Astrocyte of the cerebellum (primary cell): ENCODE measurements at places on chromosomes 7 and 10.
A peak's percentile ranks its signal among the peaks of the same experiment; 100 is the strongest.

DNA sequence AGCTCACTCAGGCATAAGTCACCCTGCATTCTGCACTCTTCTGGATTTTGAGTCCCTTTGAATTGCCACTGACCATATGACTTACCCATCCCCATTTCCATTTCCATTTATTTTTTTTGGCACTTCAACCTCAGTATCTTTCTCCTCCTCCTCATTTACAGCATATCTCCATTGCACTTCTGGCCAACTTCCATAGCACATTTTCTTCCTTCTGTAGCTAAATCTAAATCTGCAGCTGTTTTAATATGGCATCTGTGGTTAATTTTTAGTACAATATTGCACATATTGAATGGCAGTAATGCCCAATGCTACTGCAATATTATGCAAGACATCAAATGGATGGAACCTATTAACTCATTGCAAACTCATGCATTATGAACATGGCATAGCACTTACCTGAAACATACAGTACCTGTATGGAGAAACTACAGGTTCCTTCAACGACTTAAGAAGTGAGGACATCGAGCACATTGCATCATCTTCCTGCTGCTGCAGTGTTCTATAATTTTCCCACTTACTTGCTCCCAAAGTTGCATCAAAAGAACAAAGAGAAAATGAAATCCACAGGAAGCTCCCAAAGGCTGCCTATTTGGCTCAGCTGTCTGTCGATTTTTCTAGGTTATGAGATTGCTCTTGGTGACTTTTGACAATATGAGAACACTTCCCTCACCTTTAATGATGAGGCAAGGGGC is 55.7 kb downstream of the LRRTM3 start:
- no peak for DNase-seq

GRCh38 chr10:87945984-87946383 is 82.6 kb downstream of the PTEN start:
- DNase-seq = no peak

DNA sequence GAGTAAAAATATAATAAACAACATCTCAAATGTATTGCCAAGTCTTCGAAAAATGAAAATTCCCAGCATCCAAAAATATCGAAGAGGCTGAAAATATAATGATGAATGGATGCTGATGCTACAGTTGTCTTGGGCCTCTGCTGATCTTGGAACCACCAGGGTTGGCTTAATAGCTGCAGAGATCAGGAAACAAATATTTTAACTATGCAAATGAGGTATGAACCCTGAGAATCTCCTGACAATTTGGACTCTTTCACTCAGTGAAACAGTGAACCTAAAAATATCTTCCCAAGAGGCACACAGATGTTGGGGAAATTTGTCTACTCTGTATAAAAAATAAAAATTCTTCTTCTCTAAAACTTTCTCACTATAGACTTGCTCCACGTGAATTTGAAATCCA is 97.7 kb upstream of the EGFR start:
- DNase-seq = no peak

DNA sequence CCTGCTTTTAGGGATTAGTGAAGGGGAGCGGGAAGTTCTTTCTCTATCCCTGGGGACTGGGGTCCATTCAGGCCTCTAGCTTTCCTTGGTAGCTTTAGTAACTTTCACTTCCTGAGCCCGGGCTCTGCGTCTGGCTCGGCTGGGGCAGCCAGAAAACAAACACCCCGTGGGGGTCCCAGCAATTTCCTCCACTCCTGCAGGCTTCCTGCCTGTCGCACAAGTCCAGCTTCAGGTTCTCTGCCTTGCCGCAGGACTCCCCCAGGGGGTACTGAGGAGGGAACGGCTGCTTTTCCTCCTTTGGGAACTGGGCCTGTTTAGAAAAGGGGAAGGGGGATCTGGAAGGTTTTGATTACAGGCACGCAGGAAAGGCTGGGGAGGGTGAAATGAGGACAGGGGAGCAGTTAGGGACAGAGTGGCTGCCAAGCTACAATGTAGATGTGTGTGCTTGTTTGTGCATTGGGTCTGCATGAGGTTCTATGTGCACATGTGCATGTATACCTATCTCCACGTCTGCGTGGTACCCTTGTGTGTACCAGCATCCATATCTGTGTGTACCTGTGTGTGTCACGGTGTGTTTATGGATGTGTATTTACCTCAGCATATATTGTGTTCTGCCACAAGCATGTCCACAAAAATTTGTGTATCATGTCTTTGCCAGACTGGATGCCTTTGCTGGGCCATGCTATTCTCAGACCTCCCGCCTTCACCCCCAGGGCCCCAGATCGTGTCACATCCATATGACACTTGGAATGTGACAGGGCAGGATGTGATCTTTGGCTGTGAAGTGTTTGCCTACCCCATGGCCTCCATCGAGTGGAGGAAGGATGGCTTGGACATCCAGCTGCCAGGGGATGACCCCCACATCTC is 2.0 kb downstream of the KAZALD1 start:
- no peak for DNase-seq

- peak; percentile 53 for DNase-seq
Measured at GRCh38 chr7:133481676-133482075, 228.8 kb downstream of the EXOC4 start.

DNA sequence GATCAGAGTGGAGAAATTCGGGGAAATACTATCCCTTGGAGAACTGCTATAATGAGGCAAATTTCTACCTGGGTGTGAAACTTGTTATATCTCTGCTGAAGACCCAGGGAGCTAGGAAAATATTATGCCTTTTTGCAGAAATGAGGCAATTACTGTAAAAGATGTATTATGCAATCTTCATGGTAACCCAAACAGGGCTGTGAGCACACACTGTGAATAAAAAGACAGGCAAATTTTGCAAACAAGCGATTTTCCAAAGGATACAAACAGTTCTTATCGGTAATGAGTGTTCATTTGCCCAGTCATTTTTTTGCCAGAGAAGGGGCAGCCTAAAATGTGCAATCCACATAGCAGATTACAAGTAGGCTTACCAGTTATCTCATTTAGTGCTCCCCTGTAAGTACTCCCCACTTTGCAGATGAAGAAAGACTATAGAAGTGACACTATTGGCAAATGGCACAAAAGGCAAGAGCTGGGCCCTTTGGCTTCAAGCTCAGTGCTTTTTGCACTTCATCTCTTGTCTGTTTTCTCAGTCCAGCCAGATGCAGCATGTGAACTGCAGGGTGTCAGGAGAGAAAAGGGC is 205.8 kb downstream of the HECW1 start:
- no peak for DNase-seq

- no peak for DNase-seq
Measured at GRCh38 chr10:96904648-96905047, 72.5 kb downstream of the LCOR start.

DNA sequence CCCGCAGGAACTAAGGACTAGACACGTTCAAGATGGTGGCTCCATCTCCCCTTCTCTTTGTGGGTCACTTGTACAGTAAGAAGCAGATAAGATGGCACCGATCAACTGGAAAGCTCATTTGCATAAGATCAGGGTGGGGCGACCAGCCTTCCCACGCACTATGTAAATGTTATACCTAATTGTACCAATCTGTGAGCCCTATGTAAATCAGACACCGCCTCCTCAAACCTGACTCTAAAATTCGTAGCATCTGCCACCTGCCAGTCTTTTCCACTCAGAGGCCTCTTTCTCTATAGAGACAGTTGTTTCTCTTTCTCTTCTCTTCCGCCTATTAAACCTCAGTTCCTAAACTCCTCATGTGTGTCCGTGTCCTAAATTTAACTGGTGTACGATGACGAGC is 324.5 kb downstream of the PHF14 start:
- DNase-seq = no peak

DNA sequence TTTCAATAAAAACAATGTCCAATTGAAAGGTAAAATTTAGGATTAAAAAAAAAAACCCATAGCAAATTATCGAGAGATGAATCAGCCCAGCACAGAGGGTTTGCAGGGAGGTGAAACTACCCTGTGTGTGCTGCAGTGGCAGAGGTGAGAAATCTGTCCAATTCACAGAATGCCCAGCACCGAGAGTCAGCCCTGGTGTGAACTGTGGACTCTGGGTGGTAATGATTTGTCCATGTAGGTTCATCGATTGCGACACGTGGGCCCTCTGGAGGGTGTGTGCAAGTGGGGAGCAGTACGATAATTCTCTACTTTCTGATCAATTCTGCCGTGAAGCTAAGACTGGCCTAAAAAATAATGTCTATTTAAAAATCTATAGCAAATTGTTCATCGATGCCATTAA is 94.5 kb upstream of the PFKP start:
- DNase-seq = no peak

DNA sequence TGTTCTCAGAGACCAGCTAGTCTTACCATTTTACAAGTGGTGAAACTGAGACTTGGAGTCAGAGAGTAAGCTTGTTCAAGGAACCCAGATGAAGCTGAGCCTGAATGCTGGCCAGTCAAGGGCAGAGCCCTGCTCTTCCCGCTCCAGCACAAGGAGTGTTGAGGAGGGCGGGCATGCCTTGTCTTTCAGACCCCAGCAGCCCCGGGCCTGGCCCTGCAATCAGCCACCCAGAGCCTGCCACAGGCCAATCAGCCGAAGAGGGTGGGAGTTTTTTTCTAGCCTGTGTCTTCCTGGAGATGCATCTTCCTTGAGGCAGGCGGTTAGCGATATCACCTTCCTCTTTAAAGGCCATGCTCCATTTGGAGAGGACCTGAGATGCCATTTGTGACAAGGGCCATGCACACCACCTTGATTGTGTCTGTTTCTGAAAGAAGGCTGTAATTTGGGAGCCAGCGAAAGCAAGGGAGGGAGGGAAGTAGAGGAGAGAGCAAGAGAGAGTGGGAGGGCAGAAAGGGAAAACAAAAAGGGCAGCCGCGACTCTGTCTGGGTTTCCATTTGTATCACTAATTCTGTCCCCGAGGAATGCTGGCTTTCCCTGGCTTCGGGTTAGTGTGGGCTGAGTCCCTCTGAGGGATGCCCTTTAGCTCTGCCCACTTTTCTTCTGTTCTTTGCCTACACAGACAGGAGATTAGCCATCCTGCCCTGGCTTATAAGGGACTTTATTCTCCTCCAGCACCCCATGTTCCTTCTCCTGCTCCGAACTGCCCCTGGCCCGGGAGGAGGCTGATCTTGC is 8.0 kb downstream of the CDH23 start:
- no peak for DNase-seq

- DNase-seq = no peak
Measured at GRCh38 chr10:118116362-118116714, 69.6 kb upstream of the RAB11FIP2 start.

GRCh38 chr7:156635529-156636385 is 4.8 kb upstream of the RNF32 start:
- DNase-seq = no peak

- DNase-seq = no peak
Measured at GRCh38 chr10:1567152-1567551, 170.2 kb downstream of the ADARB2 start.

- no peak for DNase-seq
Measured at GRCh38 chr7:119320316-119320715, 952.7 kb upstream of the KCND2 start.

- DNase-seq = no peak
Measured at GRCh38 chr7:74334030-74334429, 44.8 kb downstream of the CLIP2 start.

DNA sequence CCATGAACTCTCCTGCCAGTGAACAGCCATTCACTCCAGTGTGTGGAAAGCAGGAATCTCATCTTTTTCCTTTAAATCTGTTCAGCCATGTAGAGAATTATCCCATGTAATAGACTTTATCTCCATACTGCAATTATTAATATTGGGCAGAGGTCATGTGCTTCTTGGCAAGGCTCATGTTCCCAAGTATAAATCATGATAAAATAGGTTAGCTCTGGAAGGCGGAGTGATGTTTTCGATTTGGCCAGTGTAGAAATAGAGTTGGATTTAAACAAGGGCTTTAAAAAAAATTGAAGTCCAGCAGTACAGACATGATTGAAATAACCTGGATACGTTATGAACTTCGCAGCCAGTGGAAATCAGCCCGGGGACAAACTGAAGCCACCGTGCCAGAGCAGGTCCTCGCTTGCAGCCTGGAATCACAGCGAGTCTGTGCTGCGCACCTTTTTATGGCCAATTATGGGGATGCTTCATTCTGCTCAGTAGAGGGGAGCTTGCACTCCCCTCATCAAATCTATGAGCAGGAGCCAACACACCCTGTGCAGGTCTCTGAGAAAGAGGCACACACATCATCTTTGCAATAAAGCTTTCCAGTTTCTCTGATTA is 654.0 kb upstream of the MKI67 start:
- DNase-seq = no peak

- no peak for DNase-seq
Measured at GRCh38 chr10:116084161-116084560, 188.8 kb downstream of the GFRA1 start.

DNA sequence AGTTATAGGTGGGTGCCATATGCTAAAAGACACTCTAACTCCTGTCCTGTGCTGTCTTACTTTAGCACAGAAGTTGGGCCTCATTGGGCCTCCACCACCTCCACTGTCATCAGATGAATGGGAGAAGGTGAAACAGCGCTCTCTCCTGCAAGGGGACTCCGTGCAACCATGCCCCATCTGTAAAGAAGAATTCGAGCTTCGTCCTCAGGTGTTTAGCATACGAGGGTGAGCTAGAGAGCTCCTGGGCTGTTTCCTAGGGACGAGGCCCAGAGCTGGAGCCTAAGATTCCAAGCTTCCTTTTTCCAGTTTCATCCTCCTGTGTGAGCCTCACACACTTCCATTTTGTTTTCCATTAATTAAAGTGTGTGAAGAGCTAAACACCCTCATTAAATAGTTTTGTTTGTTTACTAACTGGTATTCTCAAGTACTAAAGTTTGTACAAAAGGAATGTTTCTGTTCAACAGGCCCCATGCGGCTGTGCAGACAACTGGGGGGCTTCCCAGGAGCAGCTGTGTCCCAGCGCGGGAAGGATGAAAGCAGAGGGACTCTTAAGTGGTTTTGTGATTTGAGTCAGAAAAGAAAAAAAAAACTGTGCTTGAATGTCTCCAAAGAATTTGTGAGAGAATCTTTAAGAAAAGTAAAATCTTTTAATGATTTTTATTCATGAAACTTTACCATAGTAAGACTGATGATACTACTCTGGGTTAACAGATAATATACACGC is 14.1 kb downstream of the RNF32 start:
- DNase-seq = no peak

DNA sequence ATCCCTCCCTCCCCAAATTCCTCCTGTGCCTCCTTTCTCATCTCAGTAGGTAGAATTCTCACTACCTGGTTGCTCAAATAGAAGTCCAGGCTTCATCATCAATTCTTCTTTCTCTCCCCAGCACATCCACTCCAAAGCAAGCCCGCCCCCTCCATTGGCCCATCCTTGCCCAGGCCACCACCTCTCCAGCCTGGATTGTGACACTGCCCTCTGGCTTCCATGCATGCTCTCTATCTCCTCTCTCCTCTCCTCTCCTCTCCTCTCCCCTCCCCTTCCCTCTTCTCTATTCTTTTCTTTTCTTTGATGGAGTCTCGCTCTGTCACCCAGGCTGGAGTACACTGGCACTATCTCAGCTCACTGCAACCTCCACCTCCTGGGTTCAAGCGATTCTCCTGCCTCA is 144.9 kb downstream of the UBE2H start:
- DNase-seq = no peak
